ENCODE measurements at places on chromosomes 1 and 21.

- peaks cover 38% of the 10 kb centered on the region for H3K27me3 ChIP-seq
- H3K36me3 ChIP-seq, result no peaks in the 10 kb centered on the region
- no peak overlapping the region for H3K4me3 ChIP-seq
- peaks cover 6% of the 10 kb centered on the region for H3K4me1 ChIP-seq
- no peak overlapping the region for H3K27ac ChIP-seq
- DNase-seq, result no peak
Observed at GRCh38 chr1:200237066-200237465, 172.8 kb downstream of the ZNF281 start.

DNA sequence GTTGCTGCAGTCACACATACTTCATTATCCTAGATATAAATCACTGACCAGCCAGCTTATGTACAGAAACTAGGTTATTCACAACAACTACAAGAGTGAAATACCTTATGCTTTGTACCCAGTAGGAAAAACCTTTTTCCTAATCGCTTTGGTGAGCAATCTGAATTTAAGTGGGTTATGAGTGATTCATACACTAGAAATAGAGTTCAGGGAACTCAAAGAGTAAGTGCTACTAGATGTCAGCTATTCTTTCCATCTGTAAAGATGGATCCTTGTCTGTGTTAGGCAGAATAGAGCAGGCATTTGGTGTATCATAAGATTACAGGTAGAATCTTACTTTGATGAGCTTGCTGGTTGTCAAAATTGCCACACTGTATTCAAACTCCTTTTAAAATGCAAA, 101.9 kb downstream of the ZNF644 start:
- peaks cover 29% of the 10 kb centered on the region for H3K4me1 ChIP-seq
- H3K27ac ChIP-seq, result no peak overlapping the region
- no peak overlapping the region for H3K4me3 ChIP-seq
- H3K36me3 ChIP-seq, result peaks cover 30% of the 10 kb centered on the region
- H3K27me3 ChIP-seq, result no peaks in the 10 kb centered on the region

DNA sequence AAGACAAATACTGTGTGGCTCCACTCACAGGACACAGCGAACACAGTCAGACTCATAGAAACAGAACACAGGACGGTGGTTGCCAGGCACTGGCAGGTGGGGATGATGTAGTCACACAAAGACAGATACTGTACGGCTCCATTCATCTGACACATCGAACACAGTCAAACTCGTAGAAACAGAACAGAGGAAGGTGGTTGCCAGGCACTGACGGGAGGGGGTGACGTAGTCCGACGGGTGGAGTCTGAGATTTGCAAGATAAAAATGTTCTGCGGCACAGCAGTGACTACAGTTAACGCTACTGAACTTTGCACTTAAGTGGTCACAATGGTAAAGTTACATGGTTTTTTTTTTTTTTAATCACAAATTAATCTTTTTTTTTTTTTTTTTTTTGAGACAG, 18.7 kb downstream of the C21orf58 start:
- H3K4me3 ChIP-seq, result no peak overlapping the region
- no peak for DNase-seq
- peaks cover 48% of the 10 kb centered on the region for H3K36me3 ChIP-seq
- no peaks in the 10 kb centered on the region for H3K4me1 ChIP-seq

GRCh38 chr1:230149751-230150584, 82.9 kb downstream of the GALNT2 start:
- no peaks in the 10 kb centered on the region for H3K36me3 ChIP-seq
- peaks cover 16% of the 10 kb centered on the region for H3K4me1 ChIP-seq
- no peak for DNase-seq
- no peak overlapping the region for H3K27ac ChIP-seq
- H3K27me3 ChIP-seq, result no peaks in the 10 kb centered on the region

DNA sequence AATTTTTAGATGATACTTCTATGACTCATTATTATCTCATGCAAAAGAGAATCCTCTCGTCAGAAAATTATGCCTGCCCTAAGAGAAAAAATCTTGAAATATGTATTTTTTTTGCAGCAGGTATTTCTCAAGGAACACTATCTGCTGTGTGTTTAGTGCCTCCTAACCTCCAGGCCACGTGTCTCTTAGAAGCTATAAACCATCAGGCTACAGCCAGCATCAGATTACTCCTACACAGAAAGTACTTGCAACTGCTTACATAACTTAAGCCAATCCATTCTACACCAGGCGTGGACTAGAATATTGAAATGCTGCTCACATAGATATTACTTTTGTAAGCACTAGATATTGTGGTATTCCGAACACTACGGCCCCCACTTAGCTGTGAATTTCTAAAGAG, 933.4 kb downstream of the PLA2G4A start:
- H3K27ac ChIP-seq, result no peak overlapping the region
- DNase-seq, result no peak
- no peak overlapping the region for H3K4me3 ChIP-seq
- no peaks in the 10 kb centered on the region for H3K27me3 ChIP-seq
- no peaks in the 10 kb centered on the region for H3K4me1 ChIP-seq

- H3K4me1 ChIP-seq, result peaks cover 8% of the 10 kb centered on the region
- no peak for DNase-seq
- no peaks in the 10 kb centered on the region for H3K27me3 ChIP-seq
- no peak overlapping the region for H3K27ac ChIP-seq
- no peaks in the 10 kb centered on the region for H3K36me3 ChIP-seq
Observed at GRCh38 chr1:8247811-8248436, 70.0 kb upstream of the SLC45A1 start.

GRCh38 chr1:39410915-39411436, 80.5 kb upstream of the BMP8A start:
- H3K4me1 ChIP-seq, result peaks cover 38% of the 10 kb centered on the region
- no peak overlapping the region for H3K4me3 ChIP-seq
- H3K27ac ChIP-seq, result no peak overlapping the region
- no peaks in the 10 kb centered on the region for H3K27me3 ChIP-seq

GRCh38 chr1:16324456-16324890, 27.8 kb downstream of the FBXO42 start:
- H3K27me3 ChIP-seq, result no peaks in the 10 kb centered on the region
- DNase-seq, result no peak
- H3K4me1 ChIP-seq, result peaks cover 5% of the 10 kb centered on the region
- H3K4me3 ChIP-seq, result no peak overlapping the region
- peaks cover 13% of the 10 kb centered on the region for H3K36me3 ChIP-seq

GRCh38 chr1:110874324-110875215, 1.6 kb downstream of the CD53 start:
- H3K4me1 ChIP-seq, result peaks cover 42% of the 10 kb centered on the region
- peak; percentile 13 for DNase-seq
- H3K27me3 ChIP-seq, result no peaks in the 10 kb centered on the region
- peaks cover 42% of the 10 kb centered on the region for H3K36me3 ChIP-seq

GRCh38 chr1:151539321-151540020, 638 bp upstream of the TUFT1 start:
- H3K4me3 ChIP-seq, result peak overlapping the region; percentile 89
- H3K36me3 ChIP-seq, result no peaks in the 10 kb centered on the region
- peaks cover 7% of the 10 kb centered on the region for H3K27me3 ChIP-seq
- H3K4me1 ChIP-seq, result peaks cover 18% of the 10 kb centered on the region
- DNase-seq, result peak; percentile 37
- peak overlapping the region; percentile 34 for H3K27ac ChIP-seq

GRCh38 chr1:247347477-247348222, 16.0 kb upstream of the ZNF496 start:
- H3K27ac ChIP-seq, result no peak overlapping the region
- no peaks in the 10 kb centered on the region for H3K27me3 ChIP-seq
- no peak overlapping the region for H3K4me3 ChIP-seq
- no peak for DNase-seq
- no peaks in the 10 kb centered on the region for H3K36me3 ChIP-seq
- H3K4me1 ChIP-seq, result peaks cover 4% of the 10 kb centered on the region

DNA sequence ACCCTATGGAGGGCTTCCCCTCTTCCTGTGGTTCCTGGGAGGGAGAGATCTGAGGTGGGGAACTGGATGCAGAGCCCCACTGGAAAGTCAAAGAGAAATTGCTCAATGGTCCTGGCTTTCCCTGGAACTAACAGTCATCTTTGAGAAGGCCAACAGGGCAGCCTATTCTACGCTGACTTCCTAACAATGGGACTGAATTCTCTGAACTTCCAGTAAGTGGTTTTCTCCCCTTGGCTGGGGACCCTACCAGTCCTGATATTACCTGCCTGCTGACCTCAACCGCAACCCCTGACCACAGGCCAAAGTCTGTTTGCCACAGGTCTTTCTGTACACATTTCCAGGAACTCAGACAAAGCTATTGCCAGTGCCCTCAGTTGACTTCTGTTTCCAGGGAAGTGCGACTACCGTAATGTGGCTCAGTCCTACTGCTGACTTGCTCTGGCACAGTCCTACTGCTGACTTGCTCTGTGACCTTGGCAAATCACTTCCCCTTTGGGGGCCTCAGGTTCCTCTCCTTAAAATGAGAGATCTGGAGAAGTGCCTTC, 55.3 kb downstream of the C8B start:
- no peak overlapping the region for H3K27ac ChIP-seq
- H3K4me3 ChIP-seq, result no peak overlapping the region
- H3K36me3 ChIP-seq, result no peaks in the 10 kb centered on the region
- no peak for DNase-seq

DNA sequence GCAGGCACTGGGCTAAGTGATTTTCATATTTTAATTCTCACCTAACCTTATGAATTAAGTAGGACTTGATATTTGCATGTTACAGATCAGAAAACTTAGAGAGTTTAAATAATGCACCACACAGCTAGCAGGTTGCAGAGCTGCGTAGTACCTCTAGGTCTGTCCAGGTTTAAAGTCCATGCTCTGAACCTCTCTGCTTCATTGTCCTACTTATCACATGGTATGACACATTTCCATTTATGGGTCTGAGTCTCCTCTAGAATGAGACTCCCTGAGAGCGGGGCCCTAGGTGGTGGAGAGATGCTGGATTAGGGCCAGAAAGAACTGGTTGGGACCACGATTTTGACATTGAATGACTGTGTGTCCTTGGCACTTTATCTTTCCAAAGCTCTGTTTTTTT, 102.5 kb upstream of the USP24 start:
- no peak overlapping the region for H3K27ac ChIP-seq
- DNase-seq, result no peak
- peaks cover 2% of the 10 kb centered on the region for H3K27me3 ChIP-seq
- H3K36me3 ChIP-seq, result no peaks in the 10 kb centered on the region
- no peaks in the 10 kb centered on the region for H3K4me1 ChIP-seq
- H3K4me3 ChIP-seq, result no peak overlapping the region

DNA sequence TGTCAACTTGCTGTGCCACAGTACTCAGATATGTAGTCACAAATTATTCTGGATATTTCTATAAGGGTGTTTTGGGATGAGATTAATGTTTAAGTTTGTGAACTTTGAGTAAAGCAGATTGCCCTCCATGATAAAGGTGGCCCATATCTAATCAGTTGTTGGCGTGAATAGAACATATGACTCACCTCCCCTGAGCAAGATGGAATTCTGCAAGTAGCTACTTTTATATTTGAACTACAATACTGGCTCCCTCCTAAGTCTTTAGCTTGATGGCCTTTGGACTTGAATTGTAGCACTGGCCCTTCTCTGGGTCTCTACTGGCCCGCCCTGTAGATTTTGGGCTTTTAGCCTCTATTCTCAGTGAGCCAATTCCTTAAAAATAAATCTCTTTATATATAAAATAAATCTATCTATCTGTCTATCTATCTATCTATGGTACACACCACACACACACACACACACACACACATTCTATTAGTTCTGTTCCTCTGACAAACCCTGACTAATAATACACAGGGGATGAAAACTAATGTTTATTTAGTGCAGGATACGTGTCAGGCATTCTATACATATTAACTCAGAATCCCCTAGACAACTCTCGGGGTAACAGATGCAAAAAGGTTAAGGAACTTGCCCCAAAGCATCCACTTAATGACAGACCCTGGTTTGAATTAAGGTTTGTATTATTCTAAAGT, 37.9 kb upstream of the PDC start:
- H3K27me3 ChIP-seq, result no peaks in the 10 kb centered on the region
- DNase-seq, result no peak
- no peaks in the 10 kb centered on the region for H3K36me3 ChIP-seq
- peaks cover 3% of the 10 kb centered on the region for H3K4me1 ChIP-seq
- no peak overlapping the region for H3K4me3 ChIP-seq

GRCh38 chr1:89822999-89823628, 2.3 kb downstream of the LRRC8D start:
- DNase-seq, result no peak
- H3K27ac ChIP-seq, result no peak overlapping the region
- H3K36me3 ChIP-seq, result peaks cover 19% of the 10 kb centered on the region
- no peak overlapping the region for H3K4me3 ChIP-seq
- H3K4me1 ChIP-seq, result peaks cover 23% of the 10 kb centered on the region

DNA sequence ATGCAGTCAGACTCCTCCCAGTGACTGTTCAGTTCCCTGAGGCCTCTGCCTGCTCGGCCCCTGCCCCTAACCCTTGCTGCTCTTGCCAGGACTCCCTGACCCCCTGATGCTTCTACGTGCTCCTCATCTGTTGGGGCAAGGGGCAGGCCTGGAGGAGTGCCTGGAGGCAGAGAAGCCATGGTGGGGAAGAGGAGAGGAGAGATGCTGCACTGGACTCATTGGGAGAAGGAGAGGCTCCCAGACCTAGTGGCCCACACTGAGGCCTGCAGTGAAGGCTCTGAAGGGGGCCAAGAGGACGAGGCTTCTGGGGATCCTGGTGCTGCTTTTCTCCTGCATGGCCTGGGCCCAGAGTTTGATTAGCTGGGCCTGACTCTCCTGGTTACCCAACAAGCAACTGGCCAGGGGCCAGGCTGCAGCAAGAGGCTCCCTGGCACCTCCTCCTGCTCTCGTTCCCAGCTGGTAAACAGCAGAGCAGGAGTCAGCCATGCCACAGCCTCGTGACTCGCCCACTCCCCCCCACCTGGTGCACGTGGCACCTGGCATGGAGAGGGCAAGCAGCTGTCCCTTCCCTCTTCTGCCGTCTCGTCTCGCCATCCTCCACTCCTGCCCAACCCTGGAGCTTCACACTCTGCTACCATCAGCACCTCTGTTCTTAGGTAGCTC, 847 bp upstream of the RORC start:
- no peak overlapping the region for H3K27ac ChIP-seq
- DNase-seq, result no peak
- no peak overlapping the region for H3K4me3 ChIP-seq
- no peaks in the 10 kb centered on the region for H3K36me3 ChIP-seq

GRCh38 chr1:26544126-26544525, 14.6 kb downstream of the RPS6KA1 start:
- H3K4me3 ChIP-seq, result peak overlapping the region; percentile 34
- H3K36me3 ChIP-seq, result peaks cover 51% of the 10 kb centered on the region
- H3K4me1 ChIP-seq, result peaks cover 72% of the 10 kb centered on the region
- peak overlapping the region; percentile 97 for H3K27ac ChIP-seq

DNA sequence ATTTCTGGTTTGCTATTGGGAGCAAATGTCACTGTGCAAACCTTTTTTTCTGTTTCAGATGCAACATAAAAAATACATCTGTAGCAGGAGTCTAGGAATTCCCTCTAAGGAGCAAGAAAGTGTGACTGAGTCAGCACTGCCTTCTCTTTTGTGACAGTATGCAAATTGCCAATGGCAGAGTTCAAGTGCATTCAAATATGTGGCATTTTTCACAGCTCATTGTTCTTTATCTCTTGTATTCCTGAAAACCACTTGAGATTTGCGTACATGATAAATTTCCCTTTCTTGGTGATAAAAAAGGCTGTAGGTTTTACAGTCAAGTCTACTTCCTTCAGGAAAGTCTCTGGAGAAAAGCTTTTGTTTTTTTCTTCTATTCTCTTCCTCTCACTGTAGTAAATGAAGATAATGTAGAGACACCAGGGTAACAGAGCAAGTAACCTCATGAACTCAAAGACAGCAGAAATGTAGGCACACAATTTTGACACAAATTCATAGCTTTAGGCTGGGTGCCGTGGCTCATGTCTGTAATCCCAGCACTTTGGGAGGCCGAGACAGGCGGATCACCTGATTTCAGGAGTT, 129.7 kb upstream of the L1TD1 start:
- H3K4me3 ChIP-seq, result no peak overlapping the region
- DNase-seq, result no peak
- no peaks in the 10 kb centered on the region for H3K27me3 ChIP-seq
- H3K27ac ChIP-seq, result no peak overlapping the region

- peaks cover 14% of the 10 kb centered on the region for H3K4me1 ChIP-seq
- H3K27ac ChIP-seq, result no peak overlapping the region
- DNase-seq, result no peak
- no peak overlapping the region for H3K4me3 ChIP-seq
Observed at GRCh38 chr21:45514311-45515021, 27.8 kb downstream of the SLC19A1 start.
